NCI-H1436 treated with DMSO at 0.1 percent for 48 hours (cell line): ENCODE measurements at places on chromosomes 5 and 9.

DNA sequence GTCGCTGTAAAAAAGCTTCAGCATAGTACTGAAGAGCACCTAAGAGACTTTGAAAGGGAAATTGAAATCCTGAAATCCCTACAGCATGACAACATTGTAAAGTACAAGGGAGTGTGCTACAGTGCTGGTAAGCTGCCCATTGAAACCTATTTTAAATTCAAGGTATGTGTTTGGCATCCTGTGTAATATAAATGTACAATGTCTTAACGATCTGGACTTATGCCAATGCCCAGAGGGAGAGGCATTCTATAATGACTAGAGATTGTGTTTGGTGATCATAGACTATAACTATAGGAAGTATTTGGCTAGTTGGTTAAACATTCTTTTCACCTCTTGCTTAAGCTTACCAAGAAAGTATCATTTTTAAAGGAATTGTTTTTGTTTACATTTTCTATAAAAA, 95.7 kb downstream of the INSL6 start:
- no peak for DNase-seq

- no peak for DNase-seq
These were observed 18.1 kb upstream of the RASEF start for GRCh38 chr9:83081010-83081409.

- DNase-seq = no peak
These were observed 62.8 kb downstream of the INSYN2B start for GRCh38 chr5:169917500-169917899.

GRCh38 chr9:99274016-99274415, 51.9 kb downstream of the SEC61B start:
- no peak for DNase-seq

- no peak for DNase-seq
These were observed 14.5 kb upstream of the ROPN1L start for GRCh38 chr5:10427201-10427600.

GRCh38 chr9:134724912-134725604, 83.5 kb downstream of the COL5A1 start:
- DNase-seq = no peak
